Activated T-cell treated with anti-CD3 and anti-CD28 coated beads, Interleukin-2, amount 50 U/mL, for 4 hours (primary cell): ENCODE measurements at places on chromosomes 13 and 19.

DNA sequence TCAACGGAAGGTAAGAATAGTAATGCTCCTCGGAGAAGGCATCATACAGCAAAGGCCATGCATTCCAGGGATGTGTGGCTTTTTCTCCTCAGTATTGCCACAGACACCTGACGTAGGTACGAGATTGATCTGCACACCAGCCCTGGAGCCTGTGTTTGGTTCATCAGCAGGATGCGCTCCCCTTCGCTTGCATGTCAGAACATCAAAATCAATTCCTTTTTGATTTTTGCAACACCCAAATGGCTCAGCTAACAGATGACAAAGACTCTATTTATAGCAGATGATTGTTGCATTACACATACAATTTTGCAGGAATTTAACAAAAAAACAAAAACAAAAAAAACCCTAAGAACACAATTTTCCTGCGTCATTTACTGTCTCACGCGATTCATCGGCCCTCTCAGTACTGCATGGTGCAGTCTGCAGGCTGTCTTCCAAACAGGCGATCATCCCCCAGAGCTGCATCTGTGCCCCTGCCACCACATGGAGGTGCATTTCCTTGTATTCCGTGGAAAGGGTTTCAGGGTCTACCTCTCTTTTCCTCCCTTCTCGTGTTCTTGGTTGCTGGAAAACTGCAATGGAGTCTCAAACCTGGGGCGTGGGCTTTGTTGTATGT, 207.3 kb downstream of the TEX29 start:
- no peak for DNase-seq

DNA sequence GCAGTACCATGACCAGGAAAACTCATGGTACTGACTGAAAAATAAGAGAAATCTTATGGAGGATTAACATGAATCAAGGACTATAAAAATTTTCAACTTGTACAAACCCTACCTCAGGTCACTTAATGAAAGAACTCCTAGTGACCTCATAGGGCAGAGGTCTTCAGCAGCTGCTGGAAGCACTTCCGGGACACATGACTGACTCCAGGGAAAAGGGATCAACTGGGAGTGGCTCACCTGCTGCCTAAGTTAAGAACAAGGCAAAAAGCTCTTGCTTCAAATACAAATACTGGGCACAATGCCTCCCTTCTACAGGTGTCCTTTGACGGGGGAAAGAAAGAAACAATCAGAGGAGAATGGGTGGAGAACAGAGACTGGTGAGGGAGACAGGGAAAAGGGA, 18.6 kb downstream of the DOCK9 start:
- no peak for DNase-seq

GRCh38 chr13:93767917-93768409, 541.4 kb downstream of the GPC6 start:
- no peak for DNase-seq

GRCh38 chr19:36973021-36973843, 57.1 kb downstream of the ZNF568 start:
- peak; percentile 66 for DNase-seq
